Activated CD8-positive, alpha-beta memory T cell treated with anti-CD3 and anti-CD28 coated beads for 4 hours (primary cell): ENCODE measurements at places on chromosomes 1 and 21.

- no peak for DNase-seq
Observed at GRCh38 chr1:40479156-40479555, 2.1 kb downstream of the ZFP69 start.

DNA sequence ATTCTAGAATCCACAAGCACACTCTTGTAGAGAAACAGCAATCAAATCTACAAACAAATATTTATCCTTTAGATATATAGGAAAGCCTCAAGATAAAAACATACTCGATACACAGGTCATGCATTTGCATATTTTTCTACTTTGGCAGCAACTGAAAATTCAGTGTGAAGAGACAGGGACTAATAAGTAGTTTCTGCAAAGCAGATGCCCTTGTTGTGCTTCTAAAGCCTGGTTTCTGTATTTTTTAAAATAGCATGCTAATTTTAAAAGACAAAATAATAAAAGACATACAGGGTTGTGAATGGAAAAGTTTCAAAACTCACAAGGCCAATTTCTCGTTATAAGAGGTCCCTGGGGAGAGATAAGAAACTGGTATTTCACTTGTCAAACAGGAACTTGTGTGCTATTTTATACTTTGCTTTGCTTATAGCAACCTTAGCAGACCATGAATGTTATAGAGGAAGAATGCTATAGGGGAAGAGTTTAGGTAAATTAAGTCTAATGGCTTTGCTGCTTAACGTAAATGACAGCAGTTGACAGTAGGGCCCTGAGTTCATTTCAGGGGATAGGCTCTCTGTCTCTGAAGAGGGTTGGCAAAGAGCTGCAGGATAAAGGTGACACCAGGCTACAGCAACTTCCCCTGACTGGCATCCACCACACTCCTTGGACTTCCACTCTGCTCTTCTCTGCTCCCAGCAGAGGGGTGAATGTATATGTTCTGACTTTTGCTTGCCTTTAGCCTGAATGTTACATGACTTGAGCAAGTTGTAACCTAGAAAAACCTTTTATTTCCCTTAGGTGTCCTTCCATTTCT lies 9.4 kb upstream of the RGS13 start:
- DNase-seq: no peak

GRCh38 chr1:2345297-2346075 lies 45.9 kb downstream of the MORN1 start:
- DNase-seq: no peak

DNA sequence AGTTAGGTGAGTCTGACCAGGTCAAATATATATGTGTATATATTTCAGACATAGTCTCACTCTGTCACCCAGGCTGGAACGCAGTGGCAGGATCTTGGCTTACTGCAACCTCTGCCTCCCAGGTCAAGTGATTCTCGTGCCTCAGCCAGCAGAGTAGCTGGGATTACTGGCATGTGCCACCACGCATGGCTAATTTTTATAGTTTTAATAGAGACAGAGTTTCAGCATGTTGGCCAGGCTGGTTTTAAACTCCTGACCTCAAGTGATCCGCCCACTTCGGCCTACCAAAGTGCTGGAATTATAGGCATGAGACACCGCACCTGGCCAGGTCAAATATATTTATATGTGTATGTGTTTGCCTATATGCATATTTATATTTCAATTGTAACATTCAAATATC lies 581.5 kb upstream of the B3GALT2 start:
- no peak for DNase-seq

DNA sequence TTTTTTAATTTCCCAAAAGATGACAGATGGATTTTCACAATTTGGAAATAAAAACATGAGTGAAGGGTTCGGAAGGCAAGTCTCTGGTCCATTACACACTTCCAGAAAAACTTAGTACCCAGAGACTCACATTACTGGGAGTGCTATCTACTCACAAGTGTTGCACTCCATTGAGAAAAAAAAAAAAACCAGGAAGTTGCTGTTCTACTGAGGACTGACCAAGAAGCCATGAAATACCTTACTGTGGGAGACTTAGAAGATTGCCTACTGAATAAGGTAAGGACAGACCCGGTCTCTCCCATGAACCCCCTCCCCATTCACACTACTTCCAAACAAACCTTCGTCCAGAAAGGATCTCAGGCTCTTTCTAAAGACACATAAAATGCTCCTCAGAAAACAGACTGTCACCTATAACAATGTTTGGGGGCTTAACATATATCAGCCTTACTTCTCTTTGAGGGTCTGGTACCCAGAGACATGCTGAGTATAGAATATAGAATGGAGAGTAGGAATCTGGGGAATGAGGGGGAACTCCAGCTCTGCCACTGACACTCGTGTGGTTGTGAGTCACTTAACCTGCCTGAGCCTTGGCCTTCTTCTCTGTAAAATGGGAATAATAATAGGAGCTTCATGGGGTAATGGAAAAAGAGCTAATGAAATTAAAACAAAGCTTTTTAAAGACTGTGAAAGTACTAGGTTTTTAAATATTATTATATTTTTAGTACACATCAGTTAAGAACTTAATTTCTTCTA lies 1.4 kb downstream of the MAB21L3 start:
- no peak for DNase-seq
